ENCODE measurements at places on chromosomes 16 and 17.

- DNase-seq: no peak
Observed at GRCh38 chr17:43025766-43026537, 921 bp downstream of the RND2 start.

- peak; percentile 95 for DNase-seq
Observed at GRCh38 chr16:4402439-4403132, 13.8 kb downstream of the CORO7 start.

DNA sequence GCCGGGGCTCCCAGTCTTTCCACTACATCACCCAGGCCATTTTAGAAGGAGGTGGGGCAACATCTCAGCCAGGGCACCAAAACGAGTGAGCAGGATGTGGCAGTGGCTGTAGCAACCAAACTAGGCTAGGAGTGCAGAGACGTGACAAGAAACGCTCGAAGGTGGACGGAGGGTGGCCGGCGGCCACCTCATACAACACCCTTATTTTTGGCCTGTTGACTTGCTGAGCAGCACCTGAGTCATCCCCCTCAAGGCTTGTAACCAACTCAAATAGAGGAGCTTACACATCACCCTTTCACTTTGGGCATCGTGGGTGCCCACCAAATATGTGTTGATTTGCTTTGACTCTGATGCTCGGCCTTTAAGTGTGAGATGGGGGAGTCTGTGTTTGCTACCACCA is 23.7 kb upstream of the SOX9 start:
- no peak for DNase-seq

GRCh38 chr17:8360260-8360659 is 16.2 kb downstream of the KRABD2 start:
- DNase-seq: no peak

DNA sequence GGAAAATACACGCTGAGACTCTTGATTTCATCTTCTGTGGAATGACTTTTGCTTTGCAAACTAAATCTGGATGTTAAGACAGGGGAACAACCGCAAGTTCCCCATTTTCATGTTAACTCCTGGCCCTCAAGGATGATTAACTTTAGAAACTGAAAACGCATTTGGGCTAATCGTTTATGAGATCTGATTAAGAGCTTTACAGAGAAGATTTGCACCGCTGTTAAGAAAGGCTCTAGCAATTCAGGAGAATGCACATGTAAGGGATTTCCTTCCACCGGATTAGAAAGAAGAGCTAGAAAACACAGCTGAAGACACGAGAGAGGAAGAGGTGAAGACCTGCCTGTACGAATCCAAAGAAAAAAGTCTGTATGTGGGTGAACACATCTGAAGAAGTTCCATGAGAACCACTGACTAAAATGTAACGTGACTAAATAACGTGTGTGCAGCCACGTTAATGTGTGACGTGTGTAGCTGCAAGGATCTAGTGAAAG is 106.4 kb downstream of the YPEL2 start:
- DNase-seq: no peak

GRCh38 chr17:61421460-61421859 is 21.8 kb downstream of the TBX2 start:
- DNase-seq: no peak

- no peak for DNase-seq
Observed at GRCh38 chr16:22674832-22675191, 139.2 kb upstream of the HS3ST2 start.

- DNase-seq: no peak
Observed at GRCh38 chr16:87966685-87967185, 15.5 kb downstream of the BANP start.

- no peak for DNase-seq
Observed at GRCh38 chr16:85529489-85530369, 83.4 kb upstream of the GSE1 start.

Data from chondrocyte (in vitro differentiated cells).